KG1 (cell line): ENCODE measurements at places on chromosomes 2 and 18.

GRCh38 chr2:20539776-20540586 lies 93.1 kb downstream of the RHOB start:
- no peak for DNase-seq

DNA sequence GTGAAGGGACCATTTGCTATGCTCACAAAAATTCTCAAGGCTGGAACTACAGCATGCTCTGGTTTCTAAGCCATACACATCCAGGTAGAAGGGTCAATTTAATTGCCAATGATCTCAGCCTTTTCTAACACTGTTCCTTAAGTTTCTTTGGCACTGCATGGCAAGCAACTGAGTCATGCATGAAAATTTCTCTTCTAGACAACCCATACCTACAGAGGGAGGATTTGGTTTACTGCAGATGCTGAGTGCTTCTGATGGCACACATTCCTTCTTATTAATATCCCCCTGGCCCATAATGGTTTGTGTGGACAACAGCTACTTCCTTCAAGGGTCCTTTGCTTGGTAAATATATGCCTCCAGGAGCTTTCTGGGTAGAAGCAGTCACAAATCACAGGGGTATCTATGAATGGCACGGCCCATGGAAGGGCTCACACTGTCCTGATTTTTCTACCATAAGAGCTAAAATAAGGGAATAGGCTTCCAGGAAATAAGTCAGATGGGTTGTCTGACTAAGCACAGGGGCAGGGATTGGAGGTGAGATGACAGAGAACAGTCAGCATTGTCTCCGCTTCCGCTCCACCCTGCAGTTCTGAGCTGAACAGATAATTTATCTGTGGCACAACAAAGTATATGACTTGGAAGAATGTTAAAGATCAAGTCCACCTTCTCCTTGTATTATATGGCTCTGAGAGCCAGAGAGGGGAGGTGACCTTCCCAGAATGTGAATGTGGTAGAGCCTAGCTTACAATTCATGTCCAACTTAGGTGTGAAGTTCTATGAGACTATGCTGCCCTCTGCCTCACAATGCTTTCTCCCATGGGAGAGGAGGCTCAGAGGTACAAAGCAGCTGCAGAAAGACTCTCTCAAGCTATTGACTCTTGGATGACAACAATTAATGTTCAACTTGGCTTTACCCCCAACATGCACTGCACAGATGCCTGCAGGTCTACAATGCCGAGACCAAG lies 199.2 kb upstream of the TNP1 start:
- no peak for DNase-seq

- peak; percentile 14 for DNase-seq
Measured at GRCh38 chr2:47300609-47301276, 102.2 kb upstream of the MSH2 start.

- DNase-seq, result no peak
Measured at GRCh38 chr2:74007711-74008110, 23.0 kb downstream of the TET3 start.
